ENCODE measurements at places on chromosomes 7 and 10.

DNA sequence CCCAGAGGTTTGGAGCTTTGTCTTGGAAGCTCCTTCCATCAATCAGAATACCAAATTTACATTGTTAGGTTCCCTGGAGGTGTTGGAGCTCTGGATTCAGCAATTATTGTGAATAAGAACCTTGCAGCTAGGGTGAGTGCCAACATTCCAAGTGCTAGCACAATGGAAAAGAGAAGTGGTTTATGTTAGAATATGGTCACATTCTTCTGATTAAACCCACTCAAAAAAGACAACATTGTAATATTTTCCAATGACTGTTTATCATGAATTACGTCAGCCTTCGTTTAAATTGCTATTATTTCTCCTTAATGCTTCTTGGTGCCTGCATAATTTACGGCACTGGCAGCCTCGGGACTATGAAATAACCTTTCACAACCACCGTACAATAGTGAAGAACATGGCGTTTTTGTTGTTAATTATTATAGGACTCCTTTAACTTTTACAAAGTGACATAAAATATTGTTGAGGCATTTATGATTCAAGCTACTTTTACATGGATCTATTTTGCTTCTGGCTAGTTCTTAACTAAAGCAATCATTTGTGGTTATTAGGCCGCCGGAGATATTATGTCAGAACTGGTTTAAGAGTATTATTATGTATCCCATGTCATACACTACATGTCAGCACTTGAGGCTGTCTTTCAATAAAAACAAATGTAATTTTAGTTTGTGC, 117.7 kb downstream of the ARID5B start:
- DNase-seq = no peak

GRCh38 chr7:139799586-139799985, 21.8 kb upstream of the HIPK2 start:
- DNase-seq = no peak

DNA sequence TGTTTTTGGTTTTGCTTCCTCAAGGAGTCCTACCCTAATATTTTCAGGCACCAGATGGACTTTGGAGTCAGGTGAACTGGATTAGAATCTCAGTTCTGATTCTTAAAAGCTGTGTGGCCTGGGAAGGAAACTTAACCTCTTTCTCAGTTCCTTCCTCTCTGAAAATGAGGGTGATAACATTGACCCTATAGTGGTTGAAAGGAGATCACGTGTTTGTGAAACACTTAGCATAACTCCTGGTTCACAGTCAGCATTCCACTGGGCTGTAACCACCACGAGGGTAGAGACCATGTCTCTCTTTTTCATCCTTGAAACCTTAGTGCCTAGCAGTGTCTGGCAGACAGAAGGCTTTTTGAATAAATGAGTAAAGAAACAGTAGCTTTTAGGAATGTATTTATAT, 16.7 kb downstream of the LSMEM1 start:
- no peak for DNase-seq

DNA sequence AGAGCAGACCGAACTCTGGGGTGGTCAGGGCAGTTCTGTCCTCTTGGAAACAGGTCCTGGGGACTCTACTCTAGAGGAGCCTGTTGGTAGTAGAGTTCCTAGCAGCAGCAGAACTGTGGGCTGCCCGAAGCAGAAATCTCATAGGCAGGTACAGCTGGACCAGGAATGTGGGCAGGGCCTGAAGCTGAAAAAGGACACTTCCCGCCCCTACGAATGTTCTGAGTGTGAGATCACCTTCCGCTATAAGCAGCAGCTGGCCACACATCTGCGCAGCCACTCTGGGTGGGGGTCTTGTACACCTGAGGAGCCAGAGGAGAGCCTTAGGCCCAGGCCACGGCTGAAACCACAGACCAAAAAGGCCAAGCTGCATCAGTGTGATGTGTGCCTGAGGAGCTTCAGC, 8.3 kb upstream of the ZNF783 start:
- DNase-seq = no peak

DNA sequence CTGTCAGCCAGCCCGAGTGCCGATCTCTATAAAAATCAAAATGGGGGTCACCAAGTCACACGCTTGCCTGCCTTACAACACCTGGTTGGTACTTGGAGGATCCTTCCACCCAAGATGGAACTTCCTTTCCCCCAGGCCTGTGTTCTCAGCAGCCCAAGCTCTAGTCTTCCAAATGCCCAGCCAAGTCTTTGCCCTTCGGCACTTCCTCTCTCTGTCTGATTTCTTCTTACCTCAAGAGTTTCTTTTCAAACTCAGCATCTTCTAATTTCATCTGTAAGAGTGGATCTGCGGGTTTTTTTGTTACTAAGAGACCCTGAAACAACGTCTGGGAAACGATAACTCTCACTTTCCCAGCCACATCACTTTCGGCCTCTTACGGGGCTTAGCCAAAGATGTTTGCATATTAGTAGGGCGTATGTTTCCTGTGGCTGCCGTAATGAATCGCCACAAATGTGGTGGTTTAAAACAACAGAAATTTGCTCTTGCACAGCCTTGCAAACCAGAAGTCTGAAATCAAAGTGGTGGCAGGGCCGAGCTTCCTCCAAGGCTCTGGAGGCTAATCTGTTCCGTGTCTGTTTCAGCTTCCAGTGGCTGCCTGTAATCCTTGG, 219.9 kb downstream of the TCF7L2 start:
- no peak for DNase-seq

DNA sequence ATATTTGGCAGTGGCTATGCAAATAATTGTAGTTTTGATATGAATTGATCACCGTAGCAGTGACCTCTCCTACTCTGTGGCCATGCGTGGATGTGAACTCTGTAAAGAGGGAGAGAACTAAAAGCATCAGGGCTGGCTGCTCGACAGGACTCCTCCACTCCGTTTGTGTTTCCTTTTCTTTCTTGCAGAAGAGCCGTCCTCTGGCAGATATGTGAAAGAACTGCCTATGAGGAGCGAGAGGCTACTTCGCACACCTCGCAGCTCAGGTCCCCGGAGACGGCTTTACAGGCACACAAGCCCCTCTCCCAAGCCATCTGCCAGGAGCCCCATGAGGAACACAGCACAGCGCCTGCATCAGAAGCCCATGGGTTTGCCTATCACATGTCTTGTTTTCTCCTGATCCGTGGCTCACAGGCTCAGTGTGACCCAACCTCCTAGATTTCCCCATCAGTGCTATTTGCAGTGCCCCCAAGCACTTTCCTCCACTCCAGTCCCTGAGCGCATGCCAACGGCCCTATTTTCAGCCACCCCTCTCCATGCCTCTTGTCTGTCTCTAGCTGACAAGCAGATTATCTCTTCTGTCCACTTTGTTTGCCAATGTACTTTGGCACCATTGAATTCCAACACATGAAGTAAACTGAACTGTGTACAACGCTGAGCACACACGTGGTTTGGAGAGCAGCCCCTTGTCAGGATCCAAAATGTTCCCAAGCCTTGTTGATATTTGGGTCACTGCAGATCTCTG, 164.3 kb upstream of the AKR1E2 start:
- no peak for DNase-seq

- no peak for DNase-seq
Observed at GRCh38 chr10:88660598-88660884, 3.7 kb upstream of the LIPF start.

- DNase-seq = no peak
Observed at GRCh38 chr7:86574006-86574405, 69.7 kb upstream of the GRM3 start.

DNA sequence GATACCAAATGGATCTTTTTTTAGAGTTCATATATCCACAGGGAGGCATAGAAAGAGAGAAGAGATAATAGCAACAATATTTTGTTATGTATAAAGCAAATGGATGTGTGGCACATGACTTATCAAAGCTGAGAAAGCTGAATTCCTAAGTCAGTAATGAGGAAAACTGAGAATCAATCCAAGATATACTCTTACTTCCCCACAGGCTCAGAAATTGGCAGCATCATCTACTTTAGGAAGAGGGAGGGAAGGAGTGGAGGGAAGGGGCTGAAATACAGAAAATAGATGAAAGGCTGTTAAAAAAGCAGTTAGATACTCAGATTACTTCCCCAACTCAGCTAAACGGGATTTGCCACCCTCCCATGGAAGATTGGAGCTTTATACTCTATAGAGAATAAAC, 63.5 kb downstream of the SRI start:
- DNase-seq = no peak

GRCh38 chr7:140390466-140391190, 7.7 kb downstream of the SLC37A3 start:
- no peak for DNase-seq

DNA sequence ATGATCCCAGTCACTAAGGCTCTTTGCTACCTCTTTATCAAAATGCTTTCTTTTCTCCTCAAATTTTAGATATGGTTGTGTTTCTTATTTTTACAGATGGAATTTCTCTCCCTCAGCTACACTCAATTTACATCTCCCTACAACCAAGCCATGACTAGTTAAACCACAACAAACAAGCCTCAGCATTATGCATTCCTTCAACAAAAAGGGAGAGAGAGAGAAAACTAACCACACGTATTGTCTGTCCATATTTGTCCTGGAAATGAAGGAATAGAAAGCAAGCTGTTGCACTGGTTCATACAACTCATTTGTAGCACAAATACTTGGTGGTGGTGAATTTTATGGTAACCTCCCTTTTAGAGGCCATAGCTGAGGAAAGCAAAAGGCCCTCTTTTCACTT, 286.4 kb downstream of the AHR start:
- DNase-seq = no peak

DNA sequence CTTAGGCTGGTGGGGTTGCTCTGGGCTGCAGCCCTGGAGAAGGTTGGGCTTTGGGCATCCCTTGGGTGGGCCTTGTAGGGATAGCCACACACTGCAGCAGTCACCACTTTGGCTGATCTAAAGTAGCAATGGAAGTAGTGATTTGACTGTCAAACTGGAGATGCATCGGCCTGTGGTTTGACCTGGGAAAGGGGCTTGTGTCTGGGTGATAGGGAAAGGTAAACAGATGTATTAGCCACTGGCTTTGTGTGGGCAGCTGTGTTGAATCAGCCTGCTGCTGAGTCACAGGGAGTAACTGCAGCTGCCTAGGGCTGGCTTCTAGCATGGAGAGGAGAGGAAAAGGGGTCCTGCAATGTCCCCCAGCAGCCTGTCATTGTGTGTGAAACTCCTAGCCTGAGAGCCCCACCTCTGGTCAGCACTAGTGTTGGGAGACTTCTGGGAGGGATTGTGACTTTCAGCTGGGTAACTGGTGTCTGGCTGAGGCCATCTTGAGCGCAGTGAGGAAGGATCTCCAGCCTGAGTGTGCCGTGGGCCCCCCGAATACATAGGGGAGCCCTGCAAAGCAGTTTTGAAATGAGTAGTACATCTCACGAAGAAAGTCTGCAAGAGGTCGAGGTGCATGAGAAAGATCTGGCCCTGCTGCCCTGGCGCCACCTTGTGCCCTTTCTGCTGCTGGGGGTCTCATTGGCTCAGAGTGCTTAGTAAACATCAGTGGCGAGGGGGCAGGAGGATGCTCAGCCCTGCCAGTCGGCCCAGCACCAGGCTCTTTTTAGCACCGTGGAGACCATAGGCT, 117.3 kb downstream of the FANK1 start:
- no peak for DNase-seq

- DNase-seq = no peak
Observed at GRCh38 chr7:117728890-117729624, 144.2 kb downstream of the CTTNBP2 start.

DNA sequence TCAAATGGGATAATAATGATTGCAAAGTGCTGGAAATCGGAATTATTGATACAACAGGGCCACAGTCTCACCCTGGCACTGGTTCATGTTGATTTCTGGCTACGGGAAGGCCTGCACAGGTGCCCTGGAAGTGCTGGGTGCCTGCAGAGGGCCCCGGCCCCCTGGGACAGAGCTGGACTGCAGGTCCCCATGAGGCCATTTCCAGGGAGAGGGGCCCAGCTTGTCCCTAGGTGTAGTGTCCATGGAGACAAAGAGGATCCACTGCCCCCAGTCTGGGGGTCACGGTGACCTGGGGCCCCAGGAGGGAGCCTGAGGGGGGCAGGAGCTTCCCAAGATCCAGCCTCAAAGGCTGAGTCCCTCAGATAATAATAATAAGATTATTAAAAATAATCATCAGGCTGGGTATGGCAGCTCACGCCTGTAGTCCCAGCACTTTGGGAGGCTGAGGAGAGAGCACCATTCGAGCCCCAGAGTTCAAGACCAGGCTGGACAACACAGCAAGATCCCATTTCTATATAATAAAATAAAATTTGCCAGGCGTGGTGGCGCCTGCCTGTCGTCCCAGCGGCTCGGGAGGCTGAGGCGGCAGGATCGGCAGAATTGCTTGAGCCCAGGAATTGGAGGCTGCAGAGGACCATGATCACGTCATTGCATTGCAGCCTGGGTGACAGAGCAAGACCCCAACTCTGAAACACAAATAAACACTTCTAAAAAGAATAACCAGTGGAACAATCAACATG, 98.1 kb downstream of the MICALL2 start:
- DNase-seq = no peak

- no peak for DNase-seq
Observed at GRCh38 chr7:144818511-144818910, 17.3 kb downstream of the TPK1 start.

DNA sequence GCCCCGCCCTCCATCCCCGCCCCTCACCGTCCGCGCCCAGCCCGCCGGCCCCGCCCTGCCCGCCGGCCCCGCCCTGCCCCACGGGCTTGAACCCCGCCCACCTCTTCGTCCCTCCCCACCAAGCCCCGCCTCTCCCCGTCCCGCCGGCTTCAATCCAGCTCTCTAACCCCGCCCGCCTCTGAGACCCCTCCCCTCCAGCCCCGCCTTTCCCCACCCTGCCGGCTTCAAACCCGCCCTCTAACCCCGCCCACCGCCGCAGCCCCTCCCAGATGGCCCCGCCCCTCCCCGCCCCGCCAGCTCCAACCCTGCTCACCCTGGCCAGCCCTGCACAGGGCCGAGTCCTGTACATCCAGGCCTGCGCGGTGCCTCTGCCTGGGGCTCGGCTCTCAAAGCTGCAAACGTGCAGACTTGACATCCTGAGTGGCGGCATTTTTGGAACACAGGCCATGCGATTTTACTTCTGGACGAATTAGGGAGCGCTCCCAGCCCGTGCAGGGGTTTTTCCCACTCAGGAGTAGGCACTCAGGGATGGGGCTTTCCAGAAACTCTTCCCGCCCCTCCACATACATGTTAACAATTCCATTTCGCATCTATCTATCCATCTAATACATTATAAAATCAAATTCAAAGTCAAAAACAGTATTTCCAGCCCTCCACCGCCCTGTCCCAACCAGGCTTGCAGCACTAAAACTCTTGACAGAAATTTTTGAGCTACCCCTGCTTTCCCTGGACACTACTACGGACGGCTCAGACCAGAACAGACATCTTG, 477 bp upstream of the NMT2 start:
- DNase-seq = peak; percentile 27

DNA sequence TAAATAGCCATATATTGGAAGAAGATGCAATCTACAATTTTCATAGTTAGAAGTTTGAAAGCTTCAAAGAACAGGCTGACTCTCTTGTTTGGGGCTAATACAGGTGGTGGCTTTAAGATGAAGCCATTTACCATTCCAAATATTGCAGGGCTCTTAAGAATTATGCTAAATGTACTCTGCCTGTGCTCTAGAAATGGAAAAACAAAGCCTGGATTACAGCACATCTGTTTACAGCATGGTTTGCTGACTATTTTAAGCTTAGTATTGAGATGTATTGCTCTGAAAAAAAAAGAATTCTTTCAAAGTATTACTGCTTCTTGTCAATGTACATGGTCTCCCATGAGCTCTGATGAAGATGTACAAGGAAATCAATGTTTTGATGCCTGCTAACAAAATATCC, 34.2 kb downstream of the AGMO start:
- no peak for DNase-seq

- no peak for DNase-seq
Observed at GRCh38 chr7:107294182-107294581, 125.4 kb downstream of the HBP1 start.

GRCh38 chr7:21946222-21946709, 567 bp upstream of the CDCA7L start:
- DNase-seq = no peak
